ENCODE measurements at places on chromosomes 6 and 20.

DNA sequence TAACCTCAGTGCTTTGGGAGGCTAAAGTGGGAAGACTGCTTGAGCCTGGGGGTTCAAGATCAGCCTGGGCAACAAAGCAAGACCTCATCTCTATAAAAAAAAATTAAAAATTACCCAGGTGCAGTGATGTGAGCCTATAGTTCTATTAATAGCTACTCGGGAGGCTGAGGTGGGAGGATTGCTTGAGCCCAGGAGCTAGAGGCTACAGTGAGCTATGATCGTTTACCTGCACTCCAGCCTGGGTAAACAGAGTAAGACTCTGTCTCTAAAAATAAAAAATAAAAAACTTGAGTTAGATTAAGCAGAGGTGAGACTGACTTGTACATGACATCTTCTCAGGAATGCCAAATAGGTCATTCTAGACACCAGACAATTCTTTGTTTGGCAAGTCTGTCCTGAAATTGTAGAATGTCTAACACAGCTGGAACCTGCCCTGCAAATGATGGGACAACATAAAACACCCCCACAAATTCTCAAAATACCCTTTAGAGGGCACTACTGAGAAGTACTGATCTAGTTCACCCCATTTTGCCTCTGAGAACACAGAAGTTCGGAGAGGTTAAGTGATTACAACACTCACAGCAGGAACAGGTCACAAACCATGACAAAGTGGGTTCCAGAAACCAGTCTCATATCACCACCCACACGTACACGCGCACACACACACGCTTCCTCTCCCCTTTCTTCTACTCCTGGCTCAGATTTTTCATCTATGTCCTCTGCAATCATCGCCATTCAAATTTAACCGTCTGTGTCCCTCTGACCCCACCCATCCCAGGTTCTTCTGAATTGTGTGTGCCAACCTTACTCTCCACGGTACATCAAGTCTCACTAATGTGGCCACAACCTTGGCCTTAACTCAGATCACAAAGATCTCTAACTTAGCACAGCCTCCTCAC is 38.3 kb downstream of the ARHGAP18 start:
- DNase-seq, result peak; percentile 47

GRCh38 chr6:53439556-53439955 is 90.8 kb upstream of the ELOVL5 start:
- no peak for DNase-seq

DNA sequence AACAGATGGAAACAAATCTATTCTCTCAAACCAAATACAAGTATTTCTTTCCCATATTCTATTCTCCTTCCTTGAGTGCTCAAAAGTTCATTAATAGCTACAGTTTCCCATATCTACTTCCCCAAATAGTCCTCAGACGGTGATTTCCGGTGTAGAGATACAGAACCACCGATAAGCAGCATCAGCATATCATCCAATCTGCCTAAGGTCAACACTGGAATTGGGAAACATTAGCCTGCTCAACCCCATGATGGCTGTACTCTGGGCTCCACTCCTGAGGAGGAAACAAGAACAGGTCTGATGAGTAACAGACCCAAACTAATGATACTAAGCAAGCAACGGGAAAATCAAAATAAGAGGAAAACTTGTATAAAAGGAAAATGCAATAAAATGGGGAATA is 115.6 kb downstream of the EPB41L2 start:
- no peak for DNase-seq

GRCh38 chr20:41274152-41274551 is 43.4 kb downstream of the ZHX3 start:
- DNase-seq, result no peak

- DNase-seq, result no peak
These were observed 73.1 kb downstream of the PRND start for GRCh38 chr20:4794846-4795245.

- peak; percentile 79 for DNase-seq
These were observed 11.2 kb upstream of the MRPS18A start for GRCh38 chr6:43698584-43699349.

- peak; percentile 29 for DNase-seq
These were observed 24.0 kb downstream of the MTFR2 start for GRCh38 chr6:136226027-136226673.

- no peak for DNase-seq
These were observed 3.2 kb upstream of the SLC17A9 start for GRCh38 chr20:62949153-62949821.

- DNase-seq, result no peak
These were observed 163.2 kb upstream of the TAB2 start for GRCh38 chr6:149154261-149154821.

- no peak for DNase-seq
These were observed 178.4 kb upstream of the AGPAT4 start for GRCh38 chr6:161452241-161452640.

DNA sequence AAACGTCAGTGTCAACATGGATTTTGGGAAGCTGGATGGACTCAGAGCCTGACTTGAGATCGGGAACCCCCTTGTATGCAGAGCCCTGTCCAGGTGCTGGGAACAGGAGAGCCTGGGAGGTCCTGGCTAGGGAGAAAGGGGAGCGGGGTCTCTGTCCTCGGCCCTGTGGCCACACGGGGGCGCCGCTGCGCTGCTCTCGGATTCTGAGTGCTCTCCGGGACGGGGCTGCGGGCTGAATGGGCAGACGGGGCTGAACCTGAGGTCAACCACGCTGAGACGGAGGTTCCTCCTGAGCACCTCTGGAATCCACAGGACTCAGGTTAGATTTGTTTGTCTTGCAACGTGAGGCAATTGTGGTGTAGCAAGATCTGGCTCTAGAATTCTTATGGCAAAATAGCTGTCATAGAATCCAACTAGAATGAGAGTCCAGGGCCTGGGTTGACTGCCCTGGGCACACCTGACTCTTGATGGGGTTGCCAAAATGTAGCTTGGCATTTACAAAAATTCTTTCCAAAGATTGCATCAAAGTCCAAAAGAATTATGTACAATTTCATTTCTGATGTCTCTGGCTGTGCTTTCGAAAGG is 20.6 kb upstream of the HLA-F start:
- DNase-seq, result peak; percentile 36

DNA sequence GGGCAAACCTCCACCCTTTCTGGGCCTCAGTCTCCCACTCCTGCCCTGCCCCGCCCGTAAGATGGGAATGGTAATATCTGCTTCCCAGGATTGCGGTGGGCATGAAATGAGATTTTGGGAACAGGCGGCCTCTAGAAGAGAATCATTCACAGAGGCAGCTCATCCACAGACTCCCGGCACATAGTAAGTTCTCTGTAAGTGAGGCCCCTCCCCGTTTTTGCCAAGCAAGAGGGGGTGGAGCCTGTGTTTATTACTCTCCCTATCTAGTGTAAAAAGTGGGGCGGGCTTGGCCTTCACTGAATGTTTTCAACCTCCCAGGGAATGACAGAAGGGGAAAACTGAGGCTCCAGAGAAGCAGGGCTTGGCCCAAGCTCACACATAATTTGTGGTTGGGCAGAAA is 20.0 kb downstream of the SUN5 start:
- DNase-seq, result no peak

- peak; percentile 28 for DNase-seq
These were observed 686 bp downstream of the ZGPAT start for GRCh38 chr20:63708301-63709148.

DNA sequence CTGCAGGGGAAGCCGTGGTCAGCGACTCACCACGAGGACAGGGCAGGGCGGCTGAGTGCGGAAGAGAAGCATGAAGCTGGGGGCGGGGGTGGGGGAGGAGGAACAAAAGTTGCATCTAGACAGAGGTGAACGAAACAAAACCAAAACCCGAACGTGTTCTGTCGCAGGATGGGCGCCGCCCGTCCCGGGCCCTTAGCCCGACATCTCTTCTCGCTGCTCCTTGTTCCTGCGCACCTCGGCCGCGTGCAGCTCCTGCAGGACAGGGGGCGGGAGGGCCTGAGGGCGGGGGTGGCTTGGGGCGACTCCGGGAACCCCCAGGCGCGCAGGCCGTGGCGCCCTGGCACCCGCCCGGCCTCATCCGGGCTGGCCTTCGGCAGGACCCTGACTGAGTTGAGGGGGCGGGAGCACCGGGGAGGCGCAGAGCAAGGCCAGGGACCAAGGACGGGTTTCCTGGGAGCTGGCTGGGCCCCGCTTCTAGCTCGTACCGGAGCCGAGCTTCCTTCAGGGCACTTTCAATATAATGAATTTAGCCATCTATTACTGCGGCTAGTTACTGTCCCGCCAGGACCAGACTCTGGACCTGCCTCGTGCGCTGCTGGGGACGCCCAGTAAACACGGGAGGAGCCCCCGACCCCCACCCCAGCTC is 12.0 kb downstream of the STMN3 start:
- no peak for DNase-seq

GRCh38 chr20:50389438-50389807 is 120.8 kb upstream of the PTPN1 start:
- peak; percentile 75 for DNase-seq

- no peak for DNase-seq
These were observed 294.4 kb downstream of the KCNQ5 start for GRCh38 chr6:72916298-72916697.

DNA sequence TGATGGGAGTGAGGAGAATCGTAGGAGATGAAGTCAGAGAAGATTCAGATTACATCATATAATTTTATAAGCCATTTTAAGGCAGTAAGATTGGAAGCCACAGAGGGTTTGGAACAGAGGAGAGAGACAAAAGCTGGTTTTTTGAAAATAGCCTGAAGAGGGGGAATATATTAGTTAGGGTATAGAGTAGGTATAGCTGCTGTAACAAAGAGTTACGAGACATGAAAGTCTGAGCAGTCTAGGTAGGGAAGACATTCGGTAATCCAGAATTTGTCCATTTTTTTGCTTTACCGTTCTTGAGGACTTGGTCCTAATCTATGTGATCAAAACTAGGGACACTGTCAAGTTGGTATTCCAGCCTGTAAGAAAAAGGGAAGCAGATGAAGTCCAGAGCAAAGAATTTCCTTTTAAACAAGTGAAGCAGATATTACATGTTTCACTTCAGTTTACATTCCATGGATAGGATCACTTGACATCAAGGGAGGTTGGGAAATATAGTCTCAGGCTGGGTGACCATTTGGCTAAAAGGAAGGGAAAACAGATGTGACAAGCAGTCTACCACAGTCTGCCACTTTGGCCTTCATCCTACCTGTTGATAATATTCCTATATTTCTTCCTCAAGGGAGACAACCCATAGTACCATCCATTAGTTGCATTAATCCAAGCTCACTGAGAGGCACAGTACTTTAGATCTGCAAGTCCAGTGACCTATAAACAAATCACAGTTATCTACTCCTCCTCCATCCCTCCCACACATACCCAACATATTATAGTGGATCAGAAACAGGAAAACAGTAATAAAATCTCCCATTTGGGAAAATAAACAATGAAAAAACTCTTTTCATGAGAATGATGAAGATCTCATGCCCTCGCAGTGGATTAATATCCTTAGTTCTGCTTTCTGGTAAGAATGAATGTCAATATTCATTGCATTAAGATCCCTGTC is 10.2 kb downstream of the FAM135A start:
- DNase-seq, result no peak

DNA sequence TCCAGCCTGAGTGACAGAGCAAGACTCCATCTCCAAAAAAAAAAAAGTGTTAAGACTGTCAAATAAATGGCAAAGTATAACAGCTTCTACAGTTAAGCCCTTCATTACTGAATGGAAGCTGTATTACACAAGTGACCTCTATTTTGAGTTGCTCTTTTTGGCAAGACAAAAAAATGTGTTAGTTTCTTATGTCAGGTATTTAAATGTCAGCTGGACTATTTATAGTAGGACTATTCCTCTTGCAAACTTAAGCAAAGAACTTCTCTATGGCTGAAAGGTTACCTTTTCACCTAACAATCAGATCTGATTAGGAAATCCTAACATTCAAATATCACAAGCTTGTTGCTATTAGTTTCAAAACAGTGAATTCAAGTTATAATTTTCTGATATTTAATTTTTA is 12.4 kb downstream of the UBE2V1 start:
- DNase-seq, result no peak

DNA sequence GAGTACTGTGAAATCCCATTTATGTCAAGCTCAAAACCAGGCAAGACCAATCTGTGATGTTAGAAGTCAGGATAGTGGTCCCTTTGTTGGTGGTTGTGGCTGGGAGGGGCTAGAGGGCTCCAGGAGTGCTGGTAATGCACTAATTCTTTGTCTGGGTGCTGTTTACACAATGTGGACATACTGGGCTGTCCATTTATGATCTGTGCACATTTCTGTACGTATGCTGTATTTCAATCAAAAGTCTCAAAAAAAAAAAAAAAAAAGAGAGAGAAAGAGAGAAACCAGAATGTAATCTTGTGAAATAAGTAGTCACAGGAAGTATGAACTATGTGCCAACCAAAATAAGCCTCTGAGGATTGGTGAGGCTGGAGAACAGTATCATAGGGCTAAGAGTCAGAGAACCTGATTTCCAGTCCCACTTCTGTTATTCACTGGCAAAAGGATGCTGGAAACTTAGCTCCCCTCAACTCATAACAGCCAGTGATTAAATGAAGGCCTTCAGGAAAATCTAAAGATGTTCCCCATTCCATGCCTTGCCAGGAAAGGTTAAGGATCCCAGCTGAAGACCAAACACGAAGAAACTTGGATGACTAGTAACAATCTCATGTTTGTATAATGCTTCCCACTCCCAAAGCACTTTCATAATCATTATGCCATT is 19.6 kb upstream of the TRAM2 start:
- DNase-seq, result no peak

DNA sequence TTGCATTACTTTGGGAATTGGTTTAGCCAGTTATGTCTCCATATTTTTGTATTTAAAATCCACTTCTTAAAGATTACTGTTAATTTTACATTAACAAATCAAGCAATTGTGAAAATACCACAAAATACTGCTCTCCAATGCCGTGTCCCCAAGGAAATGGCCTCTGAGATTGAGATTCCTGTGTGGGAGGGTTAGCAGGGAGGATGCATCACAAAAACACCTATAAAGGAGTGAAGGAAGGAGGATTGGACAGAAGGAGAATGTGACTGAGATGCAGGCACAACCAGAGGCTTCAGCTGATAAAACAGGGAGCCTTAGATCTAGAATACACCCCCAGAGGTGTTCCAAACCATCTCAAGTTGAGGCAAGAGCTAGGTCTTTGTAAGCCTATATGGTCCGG is 34.2 kb upstream of the NKAIN2 start:
- DNase-seq, result no peak

DNA sequence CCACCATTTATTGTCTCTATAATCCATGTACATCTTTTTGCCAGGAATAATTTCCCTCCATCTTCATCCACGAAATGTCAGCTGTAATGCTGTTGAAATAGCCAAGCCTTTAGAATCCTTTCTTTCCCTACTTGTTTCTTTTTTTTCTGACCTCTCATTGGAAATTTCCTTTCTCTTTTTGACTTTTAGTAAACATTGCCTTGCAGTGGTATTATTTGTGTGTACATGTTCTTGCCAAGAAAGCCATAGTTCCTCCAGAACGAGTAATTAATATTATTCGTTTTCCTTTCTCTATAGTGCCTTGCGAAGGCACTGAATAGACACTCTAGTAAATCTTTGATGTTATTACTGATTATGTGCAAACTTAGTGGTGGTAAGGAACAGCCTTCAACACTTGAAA is 282.2 kb downstream of the GJA1 start:
- no peak for DNase-seq

DNA sequence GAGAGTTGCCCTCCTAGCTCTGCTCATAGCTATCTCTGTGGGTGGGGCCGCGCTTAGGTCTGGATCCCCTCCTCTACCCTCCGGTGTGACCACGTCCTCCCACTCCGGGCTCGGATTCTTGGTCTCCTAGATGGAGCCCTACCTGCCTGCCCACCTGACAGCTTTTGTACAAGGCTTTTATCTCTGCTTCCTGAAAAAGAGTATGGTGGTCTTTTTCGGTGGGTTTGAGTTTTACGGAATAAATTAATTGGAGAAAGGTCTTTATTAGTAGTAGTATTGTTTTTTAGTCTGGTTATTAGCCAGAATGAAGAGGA is 773 bp downstream of the SMAP1 start:
- no peak for DNase-seq
